ENCODE measurements at places on chromosomes 1 and 21.

- DNase-seq: no peak
These were observed at the start of gene CNR2 for GRCh38 chr1:23913212-23913880. TSS of gene CNR2 (minus strand) at chr1:23913362. CDS start at chr1:23875617, 37,745 bp downstream.

DNA sequence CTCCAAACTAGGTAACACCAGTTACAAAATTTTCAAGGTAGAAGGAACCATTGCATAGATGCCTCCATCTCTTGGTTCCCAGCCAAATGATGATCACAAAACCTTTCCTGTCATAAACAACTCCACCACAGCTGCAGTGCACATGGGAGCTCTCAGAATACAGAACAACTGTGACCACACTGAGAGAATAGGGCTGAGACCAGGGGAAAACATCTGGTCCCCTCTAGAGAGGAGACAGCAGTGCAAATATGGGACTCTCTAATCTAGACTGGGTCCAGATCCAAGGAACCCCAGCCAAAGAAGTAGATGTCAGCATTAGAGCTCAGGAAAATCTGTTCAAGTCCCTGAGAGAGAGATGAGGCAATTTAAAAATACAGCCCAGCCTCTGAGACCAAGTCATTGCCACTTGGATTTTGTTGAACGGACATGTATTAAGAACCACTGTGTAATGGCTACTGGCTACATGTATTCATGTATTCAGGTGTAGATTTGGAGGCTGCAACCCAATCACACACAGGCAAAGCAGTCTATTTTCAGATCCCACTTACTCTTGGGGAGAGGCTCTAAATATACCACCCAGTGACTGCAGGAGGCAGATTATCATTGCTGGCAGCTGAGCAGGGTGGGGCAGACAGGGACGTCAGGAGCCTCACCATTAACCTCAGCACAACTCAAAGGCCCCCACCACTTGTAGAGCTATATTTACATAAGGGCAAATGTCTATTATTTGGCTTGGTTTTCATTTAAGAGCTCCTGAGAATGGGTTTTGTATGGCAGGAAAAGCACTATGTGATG, 7.6 kb upstream of the RXRG start:
- DNase-seq: no peak

GRCh38 chr1:33346927-33347649, 26.2 kb upstream of the A3GALT2 start:
- DNase-seq: no peak

GRCh38 chr1:204106825-204107224, 33.9 kb downstream of the SOX13 start:
- DNase-seq: no peak

DNA sequence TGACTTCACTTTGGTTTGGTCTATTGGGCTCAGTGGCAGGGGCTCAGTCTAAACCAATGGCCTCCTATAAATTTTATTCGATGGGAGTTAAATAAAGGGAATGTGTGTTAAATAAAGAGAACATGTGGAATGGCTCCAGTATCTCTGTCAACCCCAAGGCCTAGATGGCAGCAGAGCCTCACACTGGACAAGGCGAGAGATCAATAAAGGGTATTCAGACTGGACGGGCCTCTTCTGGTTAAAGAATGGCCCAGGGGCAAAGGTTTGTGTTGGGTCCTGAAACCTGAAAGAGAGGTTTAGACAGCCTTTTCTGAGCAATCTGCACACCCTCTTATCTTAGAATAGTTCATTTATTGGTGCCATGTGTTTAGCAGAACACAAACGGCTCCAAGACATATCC, 34.7 kb downstream of the SH3BP5L start:
- DNase-seq: no peak
